ENCODE measurements at places on chromosomes 12 and 14. TPM values are rescaled to one million over a fixed set of nuclear protein-coding genes. Genes with fewer than 3 reads are reported as not detected.

Gene DBX2
- 1.1 TPM for polyA plus RNA-seq

DNA sequence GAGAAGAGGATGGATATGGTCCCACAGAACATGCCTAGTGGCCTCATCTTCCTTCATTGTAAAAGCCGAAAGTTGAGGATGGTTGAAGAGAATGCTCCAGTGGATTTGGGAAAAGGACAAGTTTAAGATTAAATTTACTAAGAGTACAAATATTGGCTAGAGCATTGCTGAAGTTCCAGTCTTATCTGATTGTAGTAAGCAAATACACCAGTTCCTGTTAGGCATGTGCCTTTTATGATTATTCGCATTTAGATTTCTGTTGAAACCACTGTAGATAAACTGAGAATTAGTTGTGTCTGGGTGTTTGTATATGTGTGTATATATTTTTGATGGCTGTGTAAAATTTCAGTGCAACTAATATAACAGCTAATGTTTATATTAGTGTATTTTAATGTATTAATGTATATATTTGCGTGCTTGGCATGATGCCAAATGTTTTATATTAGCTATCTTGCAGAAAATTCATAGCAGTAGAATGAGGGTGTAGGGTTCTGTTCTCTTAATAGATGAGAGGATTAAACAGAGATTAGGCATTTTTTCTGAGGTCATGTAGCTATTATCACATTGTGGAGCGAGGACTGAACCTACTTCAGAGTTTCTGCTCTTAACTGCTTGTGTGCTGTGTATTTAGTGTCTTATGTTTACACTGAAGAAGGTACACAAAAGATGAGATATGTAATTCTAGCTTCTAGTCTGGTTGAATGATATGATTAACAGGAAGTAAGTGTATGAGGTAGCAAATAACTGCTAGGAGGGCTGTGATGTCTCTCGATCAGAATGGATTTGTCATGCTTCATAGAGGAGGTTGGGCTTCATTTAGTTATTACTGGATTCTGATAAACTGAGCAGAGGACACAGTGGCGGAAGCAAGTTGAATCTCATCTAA, 21.1 kb downstream of the FKBP3 start:
- no peak overlapping the region for H3K4me3 ChIP-seq
- H3K4me1 ChIP-seq = no peaks in the 10 kb centered on the region
- no peak for DNase-seq
- no peaks in the 10 kb centered on the region for H3K36me3 ChIP-seq
- no peaks in the 10 kb centered on the region for H3K27me3 ChIP-seq

DNA sequence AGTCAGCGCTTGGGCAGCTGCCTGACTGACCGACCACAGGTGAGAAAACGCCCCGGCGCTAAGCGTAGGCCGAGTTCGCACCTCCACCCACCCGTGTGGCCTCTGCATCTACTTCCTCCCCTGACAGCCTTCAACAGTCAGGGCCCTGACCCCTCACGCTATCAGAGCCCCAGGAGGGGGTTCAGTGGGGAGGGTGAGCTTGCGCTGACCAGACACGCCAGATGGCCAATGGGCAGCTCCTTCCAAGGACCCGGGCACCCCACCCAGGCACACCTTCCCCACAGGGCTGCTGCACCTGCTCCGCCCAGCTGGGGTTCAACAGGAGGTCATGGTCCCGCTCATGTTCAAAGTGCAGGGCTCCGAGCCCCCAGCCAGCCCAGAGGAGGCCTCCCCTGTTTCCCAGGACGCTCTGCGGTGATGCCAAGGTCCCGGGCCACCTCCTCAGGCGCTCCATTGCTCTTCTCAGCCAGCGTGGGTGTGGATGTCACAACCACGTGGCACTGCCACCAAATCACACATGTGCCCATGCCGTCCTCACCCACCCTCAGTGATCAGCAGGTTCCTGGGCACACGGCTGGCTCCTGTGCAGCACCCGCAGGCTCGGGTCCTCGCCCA, 48.7 kb upstream of the BCL11B start:
- H3K4me1 ChIP-seq = no peaks in the 10 kb centered on the region
- no peaks in the 10 kb centered on the region for H3K27me3 ChIP-seq
- H3K27ac ChIP-seq = no peak overlapping the region
- no peaks in the 10 kb centered on the region for H3K36me3 ChIP-seq
- no peak overlapping the region for H3K4me3 ChIP-seq
- no peak for DNase-seq

DNA sequence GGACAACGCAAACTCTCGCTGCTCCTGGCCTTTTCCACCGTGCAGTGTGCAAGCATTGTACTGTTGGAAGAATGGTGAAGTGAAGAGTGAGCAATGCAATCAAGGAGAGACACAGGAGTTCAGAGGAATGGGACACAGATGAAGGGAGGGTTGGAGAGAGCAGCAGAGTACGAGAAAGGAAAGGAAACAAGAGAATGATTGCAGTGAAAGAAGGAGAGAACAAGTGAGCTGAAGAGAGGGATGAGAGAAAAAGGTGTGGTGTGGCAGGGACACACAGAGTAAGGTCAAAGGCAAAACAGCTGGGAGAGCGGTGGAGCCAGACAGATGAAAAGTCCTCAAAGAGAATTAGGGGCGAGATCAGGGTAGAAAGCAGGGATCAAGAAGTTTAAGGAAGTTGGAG, 13.0 kb downstream of the CACNB3 start:
- H3K4me3 ChIP-seq = no peak overlapping the region
- H3K4me1 ChIP-seq = peaks cover 3% of the 10 kb centered on the region
- H3K27me3 ChIP-seq = no peaks in the 10 kb centered on the region

DNA sequence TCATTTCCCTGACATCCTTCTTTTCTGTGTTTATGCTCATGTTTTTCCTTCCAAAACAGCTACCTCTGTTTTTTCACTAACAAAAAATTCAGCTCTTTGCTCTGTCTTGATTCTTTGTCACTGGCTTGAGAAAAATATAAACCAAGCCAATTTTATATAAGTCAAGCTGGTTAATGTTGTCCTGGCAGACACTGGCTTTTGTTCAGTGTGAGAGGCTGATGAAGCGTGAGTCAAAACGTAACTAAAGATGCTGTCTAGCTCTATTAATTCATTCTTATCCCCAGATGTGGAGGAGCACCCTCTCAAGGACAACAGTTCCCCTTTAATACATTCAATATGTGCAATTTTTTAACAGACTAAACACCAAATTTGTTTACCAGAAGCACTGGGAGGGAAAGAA, 15.8 kb downstream of the TSPAN8 start:
- H3K4me1 ChIP-seq = no peaks in the 10 kb centered on the region
- H3K4me3 ChIP-seq = no peak overlapping the region
- no peak for DNase-seq
- no peaks in the 10 kb centered on the region for H3K27me3 ChIP-seq

DNA sequence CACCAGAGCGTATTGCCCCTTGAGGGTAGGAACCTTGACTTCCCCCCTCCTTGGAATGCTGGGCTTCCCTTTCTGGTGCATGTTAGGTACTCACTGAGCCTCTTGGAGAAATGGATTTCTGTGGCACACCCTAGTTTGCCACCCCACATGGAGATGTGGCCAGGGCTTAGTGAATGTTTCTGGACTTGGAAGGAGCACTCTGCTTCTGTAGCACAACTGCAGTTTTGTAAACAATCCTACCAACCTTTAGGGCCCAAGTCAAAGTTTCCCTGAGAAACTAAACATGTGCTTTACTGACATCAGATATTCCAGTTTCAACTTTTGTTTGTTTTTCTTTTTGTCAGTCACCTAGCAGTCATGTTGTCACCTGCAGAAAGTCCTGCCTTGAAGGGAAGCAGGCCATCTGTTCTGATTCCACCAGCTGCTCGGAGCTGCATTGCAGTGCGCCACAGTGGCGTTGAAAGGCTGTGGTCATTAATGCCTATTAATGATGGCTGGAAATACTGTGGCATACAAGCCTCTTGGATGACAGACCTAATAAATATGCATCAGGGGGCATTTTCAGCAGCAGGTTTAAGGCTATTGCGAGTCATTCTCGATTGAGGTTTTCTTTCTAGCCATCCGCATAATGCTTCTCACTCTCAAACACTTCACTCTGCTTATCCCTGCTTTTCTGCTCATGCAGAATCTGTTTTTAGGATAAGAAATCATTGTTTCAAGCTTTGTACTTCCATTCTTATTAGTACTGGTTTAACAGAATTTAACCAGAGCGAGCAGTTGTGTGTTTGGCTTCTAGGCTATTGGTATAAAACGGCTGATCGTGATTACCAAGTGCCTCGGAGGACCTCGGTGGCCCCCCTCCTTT, 7.8 kb downstream of the PELI2 start:
- H3K4me3 ChIP-seq = no peak overlapping the region
- H3K36me3 ChIP-seq = no peaks in the 10 kb centered on the region

GRCh38 chr12:121439715-121440114, 39.8 kb downstream of the RNF34 start:
- no peaks in the 10 kb centered on the region for H3K36me3 ChIP-seq
- H3K4me3 ChIP-seq = no peak overlapping the region
- H3K4me1 ChIP-seq = peaks cover 5% of the 10 kb centered on the region
- H3K27me3 ChIP-seq = no peaks in the 10 kb centered on the region
- DNase-seq = no peak
- H3K27ac ChIP-seq = no peak overlapping the region
